Skeletal muscle cell (primary cell): ENCODE measurements at places on chromosomes 16 and 17.

DNA sequence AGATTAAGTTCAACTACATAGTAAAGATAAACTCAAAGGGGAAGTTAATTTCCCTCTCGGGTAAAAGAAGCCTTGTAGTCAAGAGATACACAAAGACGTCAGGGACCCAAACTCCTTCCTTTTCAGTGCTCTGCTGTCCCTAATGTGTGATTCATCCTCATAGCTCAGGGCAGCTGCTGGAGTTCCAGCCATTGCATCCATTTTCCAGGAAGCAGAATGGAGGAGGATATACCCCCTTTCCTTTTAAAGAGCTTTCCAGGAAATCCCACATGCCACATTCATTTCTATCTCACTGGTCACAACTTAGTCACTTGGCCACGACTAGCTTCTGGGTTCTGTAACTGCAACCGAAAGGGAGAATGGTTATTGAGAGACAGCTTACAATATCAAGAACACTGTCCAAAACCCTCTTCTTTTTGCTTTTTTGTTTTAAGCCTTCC lies 95.3 kb downstream of the SOCS1 start:
- no peak for DNase-seq

DNA sequence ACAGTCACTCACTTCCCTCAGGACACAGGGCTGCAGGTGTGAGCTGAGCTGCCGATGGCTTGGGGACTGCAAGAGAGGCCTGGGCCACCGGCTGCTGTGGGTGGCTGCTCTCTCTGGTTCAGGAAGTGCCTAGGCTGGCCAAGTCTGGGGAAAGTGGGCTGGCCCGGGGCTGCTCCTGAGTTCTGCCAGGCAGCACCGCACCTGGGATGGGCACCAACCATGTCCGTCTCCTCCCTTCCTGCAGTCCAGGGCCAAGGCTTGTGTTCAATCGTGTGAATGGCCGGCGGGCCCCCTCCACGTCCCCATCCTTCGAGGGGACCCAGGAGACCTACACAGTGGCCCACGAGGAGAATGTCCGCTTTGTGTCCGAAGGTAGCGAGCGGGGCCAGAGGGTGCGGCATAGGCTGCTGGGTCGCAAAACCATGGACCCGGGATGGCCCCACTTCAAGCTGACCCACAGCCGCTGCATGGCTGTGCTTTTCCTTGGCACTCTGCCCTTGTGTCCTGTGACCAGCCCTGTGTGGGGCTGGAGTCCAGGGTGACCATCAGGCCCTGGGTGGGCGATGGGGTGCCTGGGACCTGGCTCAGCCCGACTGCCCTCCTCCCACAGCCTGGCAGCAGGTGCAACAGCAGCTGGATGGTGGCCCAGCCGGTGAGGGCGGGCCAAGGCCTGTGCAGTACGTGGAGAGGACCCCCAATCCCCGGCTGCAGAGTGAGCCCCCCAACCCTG lies 1.8 kb upstream of the WDR90 start:
- no peak for DNase-seq

DNA sequence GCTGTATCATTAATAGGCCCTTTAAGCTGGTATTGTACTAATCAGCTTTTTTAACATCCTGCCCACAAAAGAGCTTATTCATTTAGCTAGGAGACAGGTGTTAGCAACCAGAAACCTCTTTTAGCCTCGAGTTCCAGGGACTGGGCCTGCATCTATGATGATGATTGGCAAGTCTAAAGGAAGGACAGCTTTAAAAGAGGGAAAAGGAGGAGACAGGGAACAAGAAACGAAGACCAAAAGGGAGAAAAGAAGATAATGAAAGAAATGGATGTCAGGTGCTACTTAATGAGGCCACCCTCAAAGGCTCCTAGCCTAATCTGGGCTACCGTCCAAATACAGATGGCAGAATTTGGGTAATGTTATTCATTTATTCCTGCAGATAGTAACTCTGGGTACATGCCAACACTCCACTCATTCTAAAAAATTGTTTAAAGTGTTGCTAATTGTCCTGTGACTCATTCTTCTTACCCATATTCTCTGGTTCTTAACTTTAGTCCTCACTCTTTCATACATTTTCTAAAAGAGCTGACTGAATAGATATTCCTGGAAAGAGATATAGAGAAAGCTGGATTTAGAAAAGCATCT lies 18.7 kb upstream of the RFFL start:
- no peak for DNase-seq

- no peak for DNase-seq
These were observed 231.2 kb upstream of the GSE1 start for GRCh38 chr16:85381738-85382592.

DNA sequence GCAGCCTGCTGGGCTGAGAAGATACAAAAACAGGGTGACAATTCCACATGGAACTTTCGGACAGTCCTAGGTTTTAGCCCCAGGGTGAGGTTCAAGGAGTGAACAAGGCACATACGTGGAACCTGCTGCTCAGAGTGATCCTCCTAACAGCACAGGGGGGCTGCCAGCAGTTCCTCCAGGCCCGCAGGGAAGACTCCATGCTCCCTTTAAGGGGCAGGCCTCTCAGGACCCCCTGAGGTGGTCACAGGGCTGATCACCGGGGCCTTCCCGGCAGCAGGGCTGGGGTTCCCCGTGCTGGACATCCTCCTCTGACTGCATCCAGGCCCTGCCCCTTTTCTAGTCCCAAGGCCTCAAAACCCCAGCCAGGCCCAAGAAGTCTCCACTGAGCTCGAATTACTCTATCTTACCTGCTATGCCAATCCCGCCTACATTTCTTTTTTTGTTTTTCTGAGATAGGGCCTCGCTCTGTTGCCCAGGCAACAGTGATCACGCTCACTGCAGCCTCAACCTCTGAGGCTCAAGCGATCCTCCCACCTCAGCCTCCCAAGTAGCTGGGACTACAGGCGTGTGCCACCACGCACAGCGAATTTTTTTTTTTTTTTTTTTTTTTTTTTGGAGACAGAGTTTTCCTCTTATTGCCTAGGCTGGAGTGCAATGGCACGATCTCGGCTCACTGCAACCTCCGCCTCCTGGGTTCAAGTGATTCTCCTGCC lies 10.4 kb downstream of the CANT1 start:
- no peak for DNase-seq

DNA sequence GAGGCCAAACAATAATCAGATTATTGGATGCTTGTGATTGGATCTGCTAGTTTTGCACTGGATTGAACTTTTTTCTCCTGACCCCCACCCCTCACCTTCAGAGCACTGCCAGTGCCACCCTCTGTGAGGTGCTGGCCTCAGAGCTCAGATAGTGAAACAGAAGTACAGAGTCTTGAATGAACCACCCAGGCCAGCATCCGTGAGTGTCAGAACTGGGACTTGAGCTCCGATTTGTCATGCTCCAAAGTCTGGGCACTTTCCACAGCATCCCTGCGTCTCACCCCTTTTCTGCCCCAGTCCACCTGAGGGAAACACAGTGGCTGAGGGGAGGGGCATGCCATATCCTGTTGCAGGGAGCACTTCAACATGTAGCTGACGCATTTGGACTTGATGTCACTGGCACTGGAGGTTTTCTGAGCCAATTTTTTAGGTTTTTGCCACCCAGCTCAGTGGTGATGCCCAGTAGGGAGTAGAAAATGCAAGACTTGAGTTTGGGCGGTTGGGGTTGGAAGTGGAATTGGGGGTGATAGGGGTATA lies 47.3 kb downstream of the SMPD3 start:
- no peak for DNase-seq

- no peak for DNase-seq
These were observed 768.2 kb downstream of the KCNJ18 start for GRCh38 chr17:22460461-22461063.

GRCh38 chr17:10633738-10634379 lies 23.2 kb downstream of the MYH3 start:
- no peak for DNase-seq

- DNase-seq = no peak
These were observed 61.5 kb downstream of the EPN2 start for GRCh38 chr17:19298569-19299213.

- no peak for DNase-seq
These were observed 1.1 kb downstream of the SLC25A39 start for GRCh38 chr17:44323359-44324091.

- DNase-seq = no peak
These were observed 62.6 kb upstream of the SDK2 start for GRCh38 chr17:73706858-73707257.

GRCh38 chr16:89374393-89374960 lies 115.9 kb downstream of the ANKRD11 start:
- no peak for DNase-seq

DNA sequence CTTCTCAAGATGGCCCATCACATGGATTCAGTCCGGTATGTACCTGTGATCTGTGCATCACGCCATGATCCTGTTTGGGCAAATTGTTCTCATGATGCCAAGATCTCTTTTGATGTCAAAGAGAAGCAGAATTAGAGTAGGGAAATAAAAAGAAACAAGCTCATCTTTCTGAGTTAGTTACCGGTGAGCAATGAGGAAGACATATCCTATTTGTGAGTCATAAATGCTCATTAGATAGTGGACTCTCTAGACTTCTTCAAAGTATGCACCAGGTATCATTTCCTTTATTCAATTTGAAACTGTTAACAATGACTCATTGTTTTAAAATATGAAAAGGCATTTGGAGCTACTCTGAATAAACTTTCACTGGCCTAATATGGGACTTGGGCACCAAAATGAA lies 8.0 kb upstream of the KRTAP4-12 start:
- DNase-seq = no peak

- DNase-seq = no peak
These were observed 19.6 kb upstream of the CCL2 start for GRCh38 chr17:34235389-34236028.
